ENCODE measurements at places on chromosomes 16 and 17. TPM values are rescaled to one million over a fixed set of nuclear protein-coding genes. Genes with fewer than 3 reads are reported as not detected.
A peak's percentile ranks its signal among the peaks of the same experiment; 100 is the strongest.

ABCA6 gene
- total RNA-seq: 50.7 TPM

ALOXE3 gene
- not detected for total RNA-seq

CCL7 gene
- not detected for total RNA-seq

TBC1D26 gene
- not detected for total RNA-seq

DLX4 gene
- 1.2 TPM for total RNA-seq

CEMP1 gene
- total RNA-seq: 0.72 TPM

PSMD11 gene
- 94.2 TPM for total RNA-seq

STAC2 gene
- total RNA-seq: 0.41 TPM

KRT13 gene
- 1,847 TPM for total RNA-seq

DNA sequence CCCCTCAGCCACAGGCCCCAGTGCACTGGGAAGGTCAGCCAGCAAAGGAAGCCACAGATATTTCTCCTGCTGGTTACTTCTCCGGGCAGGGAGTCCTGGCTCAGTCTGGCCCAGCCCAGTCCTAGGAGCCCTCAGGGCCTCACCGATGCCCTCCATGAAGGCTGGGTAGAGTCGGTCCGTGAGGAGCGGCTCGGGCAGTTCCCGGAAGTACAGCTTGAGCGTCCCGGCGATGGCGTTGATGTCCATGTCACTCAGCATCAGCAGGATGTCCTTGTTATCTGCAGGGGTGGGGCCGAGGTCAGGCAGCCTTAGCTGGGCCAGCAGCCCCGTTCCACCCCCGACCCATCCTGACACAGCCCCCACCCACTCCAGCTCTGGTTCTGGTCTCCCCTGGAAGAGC is 13.7 kb downstream of the TIMM22 start:
- DNase-seq: no peak

DNA sequence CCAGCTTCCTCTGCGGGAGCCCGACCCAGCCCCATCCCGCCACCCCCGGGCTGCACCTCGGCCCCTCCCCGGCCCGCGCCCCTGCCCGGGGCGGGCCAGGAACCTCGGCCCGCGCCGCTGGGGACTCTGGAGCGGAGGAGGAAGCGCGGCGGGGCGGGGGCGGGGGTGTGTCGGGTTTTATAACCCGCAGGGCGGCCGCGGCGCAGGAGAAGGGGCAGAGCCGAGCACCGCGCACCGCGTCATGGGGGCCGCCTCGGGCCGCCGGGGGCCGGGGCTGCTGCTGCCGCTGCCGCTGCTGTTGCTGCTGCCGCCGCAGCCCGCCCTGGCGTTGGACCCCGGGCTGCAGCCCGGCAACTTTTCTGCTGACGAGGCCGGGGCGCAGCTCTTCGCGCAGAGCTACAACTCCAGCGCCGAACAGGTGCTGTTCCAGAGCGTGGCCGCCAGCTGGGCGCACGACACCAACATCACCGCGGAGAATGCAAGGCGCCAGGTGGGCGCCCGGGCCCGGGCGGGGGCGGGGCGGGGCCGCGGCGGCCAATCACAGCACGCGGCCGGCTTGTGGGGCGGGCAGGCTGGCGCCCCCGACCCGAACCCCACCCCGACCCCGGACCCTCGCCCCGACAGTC is at the start of gene ACE:
TSS of gene ACE (plus strand) at position 208 of the 626 bp plus-strand sequence. CDS start at position 242, 34 bp downstream.
- DNase-seq: peak; percentile 69

GRCh38 chr17:70096861-70097260 is 21.8 kb downstream of the KCNJ16 start:
- DNase-seq: no peak

- peak; percentile 100 for DNase-seq
These were observed at the start of gene SLC35B1 for GRCh38 chr17:49707608-49708514. Gene SLC35B1 (minus strand): TSS chr17:49707964. CDS start chr17:49707833, 131 bp downstream.

- no peak for DNase-seq
These were observed 29.0 kb upstream of the HEATR6 start for GRCh38 chr17:60107526-60108257.

DNA sequence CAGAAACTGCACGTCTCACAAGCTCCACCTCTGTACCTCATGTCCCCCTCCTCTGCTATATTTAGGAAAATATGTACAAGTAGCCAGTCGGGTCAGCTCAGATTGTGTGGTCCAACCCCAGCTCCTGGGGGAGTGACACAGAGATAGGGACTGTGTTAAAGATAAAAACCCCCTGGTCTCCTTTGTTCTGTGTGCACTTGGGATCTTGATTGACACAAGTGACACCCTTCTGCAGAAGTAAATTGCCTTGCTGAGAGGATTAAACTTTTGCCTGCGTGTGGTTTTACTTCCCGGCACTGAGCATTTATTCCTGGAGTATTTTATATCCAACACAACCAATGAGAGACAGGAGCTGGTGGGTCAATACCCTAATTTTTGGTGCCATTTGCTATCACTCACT is 37.5 kb downstream of the TLE7 start:
- no peak for DNase-seq

DNA sequence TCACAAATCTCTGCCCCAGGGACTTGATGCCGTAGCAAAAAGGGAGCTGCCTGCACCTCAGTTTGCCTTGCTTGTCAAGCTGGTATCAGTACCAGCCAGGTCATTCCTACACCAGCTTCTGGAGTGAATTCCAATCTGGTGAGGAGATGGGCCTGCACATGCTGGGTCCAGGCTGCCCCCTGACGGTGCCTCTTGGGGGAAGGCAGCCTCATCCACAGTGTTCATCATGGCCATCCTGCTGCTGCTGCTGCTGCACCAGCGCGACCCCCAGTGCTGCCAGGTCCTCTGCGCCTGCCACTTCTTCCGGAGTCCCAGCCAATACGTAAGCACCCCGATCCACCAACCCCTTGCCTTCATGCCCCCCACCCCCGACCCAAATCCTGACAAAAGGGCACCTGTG is 8.3 kb downstream of the MRPL27 start:
- peak; percentile 26 for DNase-seq

DNA sequence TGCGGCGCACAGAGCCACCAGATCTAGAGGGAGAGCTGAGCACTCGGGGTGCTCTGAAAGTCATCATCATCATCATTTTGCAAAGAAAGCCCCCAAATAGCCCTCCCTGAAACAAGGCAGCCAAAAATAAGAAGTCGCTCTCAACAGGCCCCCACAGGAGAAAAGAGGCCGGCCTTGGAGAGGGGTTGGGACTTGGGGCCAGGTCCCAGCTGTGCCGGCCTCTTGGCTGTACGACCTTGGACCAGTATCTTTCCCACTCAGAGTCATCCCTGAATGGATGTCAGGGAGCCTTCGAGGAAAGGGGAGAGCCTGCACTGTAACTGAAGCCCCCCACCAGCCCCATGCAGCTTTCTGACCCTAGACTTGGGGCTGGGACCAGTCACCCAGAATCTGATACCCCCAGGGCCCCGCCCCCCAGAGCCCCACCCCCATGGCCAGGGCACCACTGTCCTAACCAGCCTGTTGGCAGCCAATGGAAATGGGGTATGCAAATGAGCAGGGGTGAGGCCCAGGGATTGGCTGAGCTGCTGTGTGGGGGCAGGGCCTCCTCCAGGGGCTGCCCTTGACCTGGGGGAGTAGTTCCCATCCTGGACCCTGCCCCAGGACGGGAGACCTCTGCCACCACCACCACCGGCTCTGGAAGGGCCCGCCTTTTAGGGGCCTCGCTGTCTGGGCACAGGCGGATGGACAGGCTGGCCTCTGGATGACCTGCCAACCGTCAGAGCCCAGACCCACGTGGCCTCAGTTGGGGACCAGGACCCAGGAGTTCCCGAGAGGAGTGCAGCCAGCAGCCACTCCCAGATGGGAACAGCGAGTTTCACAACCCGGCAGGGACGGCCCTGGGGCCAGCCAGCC is 15.4 kb downstream of the ZFPM1 start:
- DNase-seq: peak; percentile 81

- no peak for DNase-seq
These were observed 23.9 kb downstream of the SMG6 start for GRCh38 chr17:2279707-2280106.

- no peak for DNase-seq
These were observed 26.7 kb upstream of the ITGB4 start for GRCh38 chr17:75694536-75694935.

DNA sequence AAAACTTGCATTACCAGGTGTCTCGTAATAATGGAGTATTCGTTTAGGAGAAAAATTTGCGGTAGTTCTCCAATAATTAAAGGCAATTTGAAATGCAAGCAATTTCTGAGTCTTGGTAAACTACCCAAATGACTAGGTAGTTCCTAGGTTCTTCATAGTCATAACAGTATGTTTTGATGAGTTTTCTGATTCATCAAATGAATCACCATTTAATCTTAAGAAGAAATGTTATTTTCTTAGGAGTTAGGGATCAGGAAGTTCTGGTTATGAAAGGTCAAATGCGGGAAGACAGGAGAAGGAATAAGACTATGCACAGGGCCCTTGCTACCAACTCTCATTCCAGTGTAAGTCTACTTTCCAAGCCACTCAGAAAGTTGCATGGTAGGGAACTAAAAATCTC is 221.5 kb upstream of the SOX9 start:
- DNase-seq: no peak

DNA sequence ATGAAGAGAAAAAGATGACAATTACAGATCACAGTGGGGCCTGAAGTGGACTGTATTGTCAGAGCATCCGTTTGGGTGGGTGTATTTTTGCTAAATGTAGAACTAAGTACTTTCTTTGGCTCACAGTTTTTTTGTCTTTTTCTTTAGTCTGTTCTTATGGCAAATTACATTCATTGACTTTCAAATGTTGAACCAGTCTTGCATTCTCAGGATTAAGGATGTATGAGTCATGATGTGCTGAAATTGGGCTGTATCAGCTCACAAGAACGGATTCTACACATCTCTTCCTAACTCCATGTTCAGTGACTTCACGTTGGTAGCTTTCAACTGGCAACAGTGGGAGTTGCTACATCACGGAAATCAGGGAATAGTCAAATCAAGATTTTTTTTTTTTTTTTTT is 66.5 kb downstream of the TEX2 start:
- no peak for DNase-seq

DNA sequence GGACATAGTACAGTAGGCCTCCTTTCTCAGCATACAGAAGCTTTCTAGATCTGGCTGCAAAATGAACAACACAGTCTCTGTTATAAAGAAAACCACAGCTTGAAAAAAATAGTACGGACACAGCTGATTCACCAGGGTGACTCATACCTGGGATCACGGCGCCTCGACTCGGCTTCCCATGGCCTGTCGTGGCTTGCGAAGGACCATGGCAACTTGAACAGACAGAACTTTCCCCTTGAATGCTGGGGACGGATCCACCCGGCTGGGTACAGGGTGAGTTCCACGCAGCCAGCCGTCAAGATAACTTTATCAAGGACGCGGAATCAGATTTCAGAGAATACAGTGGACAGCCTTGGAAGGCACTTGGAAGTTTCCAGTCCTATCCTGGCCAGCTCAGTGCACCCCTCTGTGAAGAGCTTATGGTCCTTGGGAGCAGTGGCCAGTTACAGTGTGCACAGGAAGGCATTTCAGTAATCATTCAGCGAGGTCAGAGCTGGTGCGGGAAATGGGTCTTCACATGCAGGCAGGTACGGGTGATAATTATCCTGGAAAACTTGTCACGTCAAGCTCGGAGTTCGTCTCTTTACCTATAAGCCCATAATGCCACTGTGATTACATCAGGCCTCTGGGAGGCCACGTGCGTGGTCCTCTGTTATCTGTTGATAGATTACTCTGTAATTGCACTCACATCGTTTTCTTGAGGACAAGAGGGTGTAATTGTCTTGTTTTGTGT is 57.9 kb upstream of the MAF start:
- peak; percentile 47 for DNase-seq

GRCh38 chr17:40552806-40553693 is 12.2 kb downstream of the CCR7 start:
- no peak for DNase-seq

GRCh38 chr16:73036074-73036826 is 11.7 kb downstream of the ZFHX3 start:
- DNase-seq: no peak

DNA sequence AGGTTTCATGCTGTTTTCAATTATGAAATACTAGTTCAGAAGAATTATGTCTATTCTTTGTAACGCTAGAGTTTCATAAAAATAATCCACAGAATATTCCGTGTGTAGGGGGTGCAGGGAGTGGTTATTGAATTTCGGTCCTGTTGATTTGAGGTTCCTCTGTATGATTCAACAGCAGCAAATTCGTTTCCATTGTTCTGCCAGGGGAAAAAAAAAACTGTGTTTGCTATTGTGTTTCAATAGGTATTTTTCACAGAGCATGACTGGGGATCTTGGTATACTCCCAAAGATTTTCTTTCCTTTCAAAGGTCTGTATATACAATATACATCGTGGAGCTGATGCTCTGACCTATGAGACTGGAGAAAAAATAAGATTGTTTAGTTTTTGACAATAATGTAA is 15.8 kb downstream of the SHISA9 start:
- DNase-seq: no peak

GRCh38 chr16:53078765-53079485 is 24.1 kb downstream of the CHD9 start:
- no peak for DNase-seq

- DNase-seq: no peak
These were observed 88.9 kb downstream of the C16orf78 start for GRCh38 chr16:49462362-49462988.

GRCh38 chr17:51119415-51120356 is 982 bp downstream of the SPAG9 start:
- DNase-seq: peak; percentile 78

GRCh38 chr16:27849621-27850020 is 213.9 kb downstream of the GSG1L start:
- no peak for DNase-seq

- DNase-seq: peak; percentile 55
These were observed 722 bp upstream of the SLC38A10 start for GRCh38 chr17:81295676-81296381.

- DNase-seq: no peak
These were observed 22.9 kb upstream of the ZFPM1 start for GRCh38 chr16:88430185-88430523.

DNA sequence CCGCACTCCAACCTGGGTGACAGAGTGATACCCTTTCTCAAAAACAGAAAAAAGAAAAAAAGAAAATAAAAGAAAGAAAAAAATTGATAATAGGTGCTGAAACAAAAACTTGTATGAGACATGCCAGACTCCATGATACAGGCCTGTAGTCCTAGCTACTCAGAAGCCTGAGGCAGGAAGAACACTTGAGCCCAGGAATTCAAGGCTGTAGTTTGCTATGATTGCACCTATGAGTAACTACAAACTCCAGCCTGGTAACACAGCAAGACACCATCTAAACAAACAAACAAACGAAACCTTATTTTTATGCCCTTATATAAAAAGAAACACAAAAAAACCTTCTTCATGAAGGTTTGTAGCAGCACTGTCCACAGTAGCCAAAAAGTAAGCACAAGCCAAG is 5.0 kb upstream of the CMTM4 start:
- no peak for DNase-seq

DNA sequence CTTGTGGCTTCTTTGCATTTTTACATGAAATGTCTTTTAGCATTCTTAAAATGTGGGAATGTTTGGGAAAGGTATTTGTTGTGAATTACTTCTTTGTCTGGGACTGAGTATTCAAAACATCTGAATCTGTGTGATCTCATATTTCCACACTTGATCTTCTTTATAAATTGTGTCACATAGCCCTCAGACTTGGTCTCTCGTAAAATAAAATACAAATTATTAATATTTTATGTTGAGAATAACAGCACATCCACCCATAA is 81.9 kb downstream of the TUBD1 start:
- no peak for DNase-seq

GRCh38 chr16:29644338-29644857 is 18.6 kb upstream of the SPN start:
- DNase-seq: no peak

Measured in tongue (tissue), 3 donors.